ENCODE measurements at places on chromosomes 13 and 19. TPM values are rescaled to one million over a fixed set of nuclear protein-coding genes. Genes with fewer than 3 reads are reported as not detected.

DNA sequence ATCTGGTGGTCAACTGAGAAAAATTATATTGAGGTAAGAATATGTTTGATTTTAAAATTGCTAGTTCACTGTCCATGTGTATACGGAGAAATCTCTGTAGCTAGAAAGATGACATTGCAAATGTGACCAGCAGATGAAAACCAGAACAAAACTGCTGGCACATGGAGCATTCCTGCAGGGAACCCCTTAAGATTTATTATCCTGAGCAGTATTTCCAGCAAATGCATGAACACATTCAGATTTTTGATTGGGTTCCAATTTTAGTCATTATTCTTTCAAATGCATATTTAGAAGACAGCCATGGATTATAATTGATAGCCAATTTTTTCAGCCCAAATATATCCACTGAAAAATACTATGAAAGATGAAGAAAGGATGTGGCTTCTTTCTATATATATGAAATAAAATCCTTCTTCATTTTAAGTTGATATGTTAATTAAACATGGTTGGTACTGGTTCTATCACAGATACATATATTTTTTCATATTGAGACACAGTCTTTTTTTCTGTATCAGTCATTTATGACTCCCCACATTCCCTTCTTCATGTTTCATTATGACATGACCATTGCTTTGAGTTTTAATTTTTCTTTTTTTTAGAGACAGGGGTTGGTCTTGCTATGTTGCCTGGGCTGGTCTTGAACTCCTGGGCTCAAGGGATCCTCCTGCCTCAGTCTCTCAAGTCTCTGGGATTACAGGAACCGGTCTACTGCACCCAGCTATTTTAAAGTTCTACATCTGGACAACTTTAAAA lies 376.5 kb downstream of the KLF12 start:
- no peak for DNase-seq

Gene ZNF283
- 5.4 TPM for total RNA-seq

DNA sequence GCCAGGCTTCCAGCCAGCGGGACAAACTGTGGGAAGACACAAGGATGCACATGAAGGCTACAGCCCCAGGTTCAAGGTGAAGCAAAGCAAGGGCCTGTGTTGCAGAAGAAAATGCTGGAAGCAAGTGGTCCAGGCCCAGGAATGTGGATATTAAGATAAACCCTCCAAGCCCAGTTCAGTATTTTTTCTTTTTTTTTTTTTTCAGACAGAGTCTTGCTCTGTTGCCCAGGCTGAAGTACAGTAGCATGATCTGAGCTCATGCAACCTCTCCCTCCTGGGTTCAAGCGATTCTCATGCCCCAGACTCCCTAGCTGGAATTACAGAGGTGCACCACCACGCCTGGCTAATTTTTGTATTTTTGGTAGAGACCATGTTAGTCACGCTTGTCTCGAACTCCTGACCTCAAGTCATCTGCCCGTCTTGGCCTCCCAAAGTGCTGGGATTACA lies 4.4 kb downstream of the PRDX2 start:
- DNase-seq, result no peak

DNA sequence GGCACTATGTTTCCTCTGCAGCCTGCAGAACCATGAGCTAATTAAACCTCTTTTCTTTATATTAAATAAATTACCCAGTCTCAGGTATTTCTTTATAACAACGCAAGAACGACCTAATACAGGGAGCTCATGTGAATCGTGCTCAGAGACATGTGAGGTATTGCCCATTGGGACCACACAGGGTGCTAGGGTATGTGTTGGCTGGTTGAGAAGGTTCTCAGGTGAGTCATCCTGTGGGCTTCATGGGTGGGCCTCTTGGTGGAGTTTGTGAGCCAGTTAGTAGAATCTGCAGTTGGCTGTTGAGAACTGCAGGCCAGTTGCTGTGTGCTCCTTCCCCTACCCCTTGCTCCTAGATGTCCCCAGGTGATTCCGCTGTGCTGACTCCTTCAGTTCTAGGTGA lies 163.0 kb downstream of the HS6ST3 start:
- DNase-seq, result no peak

GRCh38 chr19:46678110-46678732 lies 17.2 kb upstream of the DACT3 start:
- no peak for DNase-seq

GRCh38 chr13:95137096-95137495 lies 164.2 kb downstream of the ABCC4 start:
- no peak for DNase-seq

Gene WDR88
- not detected for total RNA-seq
